ENCODE measurements at places on chromosomes 7 and 10. TPM values are rescaled to one million over a fixed set of nuclear protein-coding genes. Genes with fewer than 3 reads are reported as not detected.

- no peak for DNase-seq
- no peak overlapping the region for H3K27ac ChIP-seq
- no peak overlapping the region for H3K4me3 ChIP-seq
- no peaks in the 10 kb centered on the region for H3K4me1 ChIP-seq
- no peaks in the 10 kb centered on the region for H3K27me3 ChIP-seq
These were observed 183.6 kb upstream of the GDF10 start for GRCh38 chr10:47116445-47116844.

DNA sequence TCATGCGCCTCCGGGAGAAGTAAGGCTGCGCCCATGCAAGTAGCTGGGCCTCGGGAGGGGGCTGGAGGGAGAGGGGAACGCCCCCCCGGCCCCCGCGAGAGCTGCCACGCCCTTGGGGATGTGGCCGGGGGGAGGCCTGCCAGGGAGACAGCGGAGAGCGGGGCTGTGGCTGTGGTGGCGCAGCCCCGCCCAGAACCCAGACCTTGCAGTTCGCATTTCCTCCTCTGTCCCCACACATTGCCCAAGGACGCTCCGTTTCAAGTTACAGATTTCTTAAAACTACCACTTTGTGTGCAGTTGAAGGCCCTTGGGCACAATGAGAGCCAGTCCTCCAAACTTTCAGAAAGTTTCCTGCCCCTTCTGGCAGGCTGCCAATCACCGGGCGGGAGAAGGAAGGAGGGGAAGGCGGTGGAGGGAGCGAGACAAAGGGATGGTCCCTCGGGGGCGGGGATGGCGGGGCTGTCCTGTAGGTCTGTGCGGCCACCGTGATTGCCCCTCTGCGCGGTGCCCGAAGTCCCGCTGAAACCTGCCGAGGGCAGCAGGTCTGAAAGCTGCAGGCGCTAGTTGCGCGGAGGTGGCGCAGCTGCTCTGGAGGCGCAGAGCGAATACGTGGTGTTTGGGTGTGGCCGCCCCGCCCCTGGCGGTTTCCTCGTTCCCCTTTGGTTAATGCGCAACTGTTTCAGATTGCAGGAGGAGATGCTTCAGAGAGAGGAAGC, 2.1 kb downstream of the VIM start:
- peak overlapping the region; percentile 89 for H3K4me3 ChIP-seq
- peak; percentile 87 for DNase-seq
- no peaks in the 10 kb centered on the region for H3K27me3 ChIP-seq
- peak overlapping the region; percentile 98 for H3K27ac ChIP-seq

BUD23 gene
- total RNA-seq, result 241 TPM

- no peak overlapping the region for H3K27ac ChIP-seq
- H3K36me3 ChIP-seq, result no peaks in the 10 kb centered on the region
These were observed 3.7 kb downstream of the FGF8 start for GRCh38 chr10:101772017-101772894.

- no peaks in the 10 kb centered on the region for H3K27me3 ChIP-seq
- H3K36me3 ChIP-seq, result no peaks in the 10 kb centered on the region
- H3K4me1 ChIP-seq, result peaks cover 4% of the 10 kb centered on the region
- no peak overlapping the region for H3K4me3 ChIP-seq
These were observed 803 bp downstream of the GOLGA7B start for GRCh38 chr10:97850446-97850845.

TSPAN33 gene
- total RNA-seq, result 35.7 TPM

ASZ1 gene
- total RNA-seq, result 18.1 TPM

DNA sequence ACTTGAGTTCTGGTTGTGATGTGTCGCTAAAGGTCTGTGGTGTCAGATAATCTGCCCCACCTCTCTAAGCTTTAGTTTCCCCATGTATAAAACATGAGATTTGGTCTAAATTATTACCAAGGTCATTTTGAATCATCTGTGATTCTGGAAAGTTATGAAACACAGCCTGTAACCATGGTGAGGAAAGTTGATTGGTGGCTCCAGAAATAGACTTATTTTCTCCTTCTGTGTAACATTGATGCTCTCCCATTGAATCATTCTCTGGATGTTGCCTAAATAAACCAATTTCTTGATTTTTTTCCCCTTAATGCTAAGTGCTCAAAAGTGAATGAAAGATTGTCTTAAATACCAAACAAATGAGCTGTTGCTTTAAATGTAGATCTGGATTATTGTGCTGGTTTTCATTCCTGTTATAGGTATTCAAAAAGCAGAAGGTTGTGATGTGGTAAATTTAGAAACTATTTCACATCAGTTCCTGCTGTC, 30.0 kb upstream of the PCGF5 start:
- H3K27ac ChIP-seq, result no peak overlapping the region
- no peaks in the 10 kb centered on the region for H3K36me3 ChIP-seq

GRCh38 chr10:123868038-123869019, 23.3 kb downstream of the CPXM2 start:
- no peak overlapping the region for H3K4me3 ChIP-seq
- peaks cover 5% of the 10 kb centered on the region for H3K4me1 ChIP-seq
- H3K27ac ChIP-seq, result no peak overlapping the region
- no peaks in the 10 kb centered on the region for H3K27me3 ChIP-seq
- H3K36me3 ChIP-seq, result no peaks in the 10 kb centered on the region

GRCh38 chr7:37504801-37505200, 56.1 kb upstream of the ELMO1 start:
- H3K27ac ChIP-seq, result no peak overlapping the region
- H3K4me1 ChIP-seq, result no peaks in the 10 kb centered on the region
- no peak for DNase-seq
- no peaks in the 10 kb centered on the region for H3K36me3 ChIP-seq

DNA sequence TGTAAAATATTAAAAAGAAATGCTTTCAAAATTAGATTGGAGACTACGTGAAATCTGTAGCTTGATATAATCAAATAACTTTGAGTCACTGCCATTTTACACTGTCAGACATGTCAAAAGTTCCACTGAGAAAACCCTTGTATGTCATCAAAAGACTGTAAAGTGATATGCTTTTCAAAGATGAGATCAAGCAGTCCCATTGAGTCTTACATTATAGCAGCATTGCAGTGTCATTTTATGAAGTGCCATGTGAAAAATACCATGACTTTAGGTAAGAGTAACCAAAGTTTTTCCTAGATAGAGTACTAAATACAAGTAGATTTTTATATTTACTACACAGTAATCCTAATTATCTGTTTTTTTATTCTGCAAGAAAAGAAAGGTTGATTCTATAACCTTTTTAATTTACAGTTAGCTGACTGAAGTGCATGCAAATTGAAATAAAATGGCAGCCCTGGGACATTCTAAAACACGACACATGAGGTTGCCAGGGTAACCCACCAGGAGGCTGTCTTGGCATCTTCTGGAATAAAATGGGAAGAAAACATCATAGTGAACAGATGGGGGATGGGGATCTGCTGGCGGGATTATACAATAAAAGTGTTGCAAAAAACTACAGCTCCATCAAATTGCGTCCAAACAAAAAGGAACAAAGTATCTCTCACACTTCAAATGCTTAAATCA, 91.3 kb upstream of the TMEM106B start:
- no peaks in the 10 kb centered on the region for H3K27me3 ChIP-seq
- no peaks in the 10 kb centered on the region for H3K4me1 ChIP-seq
- no peak overlapping the region for H3K4me3 ChIP-seq
- no peaks in the 10 kb centered on the region for H3K36me3 ChIP-seq

DNA sequence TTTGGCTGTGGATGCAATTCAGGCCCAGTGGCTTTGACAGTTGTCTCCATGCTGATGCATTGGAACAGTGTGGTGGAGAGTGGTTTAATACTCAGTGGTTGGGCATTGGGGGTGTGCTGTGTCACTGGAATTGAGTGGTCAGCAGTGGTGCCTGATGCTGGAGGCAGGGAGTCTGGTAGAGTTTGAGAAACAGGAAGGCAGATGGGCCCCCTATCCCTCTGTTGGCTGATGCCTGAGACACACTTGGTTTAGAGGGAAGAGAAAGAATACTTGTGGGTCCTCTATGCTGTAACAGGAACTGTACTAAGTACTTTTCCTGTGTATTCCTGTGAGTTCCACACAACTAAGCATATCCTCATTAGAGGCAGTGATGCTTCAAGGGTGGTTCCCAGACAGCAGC, 55.4 kb downstream of the EEPD1 start:
- H3K27me3 ChIP-seq, result no peaks in the 10 kb centered on the region
- H3K27ac ChIP-seq, result no peak overlapping the region
- DNase-seq, result no peak
- H3K4me3 ChIP-seq, result no peak overlapping the region

DNA sequence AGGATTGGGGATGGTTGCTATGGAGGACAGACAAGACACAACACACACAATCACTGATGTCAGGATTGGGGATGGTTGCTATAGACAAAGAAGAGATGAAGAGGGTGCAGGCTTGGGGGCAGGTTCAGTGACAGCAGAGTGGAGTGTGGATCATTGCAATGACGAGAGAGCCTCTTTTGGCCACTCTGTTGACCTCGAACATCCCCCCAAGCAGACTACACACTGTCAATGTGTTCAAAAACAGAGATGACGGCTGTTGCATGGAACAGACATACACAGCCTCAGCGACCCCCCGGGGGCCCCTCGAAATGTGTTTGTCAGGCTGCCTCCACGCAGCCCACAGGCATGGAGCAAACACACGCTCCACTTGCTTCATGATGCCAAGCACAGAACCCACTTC, 133.0 kb downstream of the PTPRN2 start:
- no peaks in the 10 kb centered on the region for H3K36me3 ChIP-seq
- H3K27me3 ChIP-seq, result no peaks in the 10 kb centered on the region
- no peak for DNase-seq
- H3K4me1 ChIP-seq, result no peaks in the 10 kb centered on the region
- no peak overlapping the region for H3K27ac ChIP-seq
- H3K4me3 ChIP-seq, result no peak overlapping the region

DNA sequence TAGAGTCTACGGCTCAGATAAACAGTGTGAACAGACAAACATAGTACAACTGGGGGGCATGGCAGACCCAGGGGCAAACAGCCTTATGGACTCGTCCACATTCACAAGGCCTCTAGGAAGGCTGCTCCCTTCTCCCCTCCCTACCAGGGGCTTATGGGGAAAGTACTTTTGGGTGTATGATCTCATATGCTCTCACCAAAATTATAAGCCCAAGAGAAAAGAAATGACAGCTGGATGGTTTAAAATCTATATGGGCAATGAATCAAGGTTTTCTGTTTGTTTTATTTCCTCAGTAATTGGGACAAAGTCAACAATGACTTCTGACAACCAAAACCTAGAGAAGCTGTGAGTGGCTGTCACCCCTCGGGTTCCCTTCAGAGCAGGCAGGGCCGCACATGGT, 144.4 kb downstream of the PKD1L1 start:
- no peaks in the 10 kb centered on the region for H3K27me3 ChIP-seq
- no peaks in the 10 kb centered on the region for H3K36me3 ChIP-seq
- DNase-seq, result no peak
- H3K4me1 ChIP-seq, result peaks cover 17% of the 10 kb centered on the region

GRCh38 chr10:3784510-3785250, at the start of gene KLF6:
Gene KLF6, minus strand, starts transcription at chr10:3785209. Its CDS starts 195 bp downstream, at chr10:3785014.
- H3K4me1 ChIP-seq, result peaks cover 28% of the 10 kb centered on the region
- H3K4me3 ChIP-seq, result peak within 1 kb of the TSS; percentile 98
- H3K27me3 ChIP-seq, result no peaks in the 10 kb centered on the region
- no peak for DNase-seq
- H3K36me3 ChIP-seq, result no peaks in the 10 kb centered on the region

Measured in testis (tissue), 5 donors.